ENCODE measurements at places on chromosomes 11 and 22. TPM values are rescaled to one million over a fixed set of nuclear protein-coding genes. Genes with fewer than 3 reads are reported as not detected.

XRCC6 gene
- 141 TPM for total RNA-seq

DNA sequence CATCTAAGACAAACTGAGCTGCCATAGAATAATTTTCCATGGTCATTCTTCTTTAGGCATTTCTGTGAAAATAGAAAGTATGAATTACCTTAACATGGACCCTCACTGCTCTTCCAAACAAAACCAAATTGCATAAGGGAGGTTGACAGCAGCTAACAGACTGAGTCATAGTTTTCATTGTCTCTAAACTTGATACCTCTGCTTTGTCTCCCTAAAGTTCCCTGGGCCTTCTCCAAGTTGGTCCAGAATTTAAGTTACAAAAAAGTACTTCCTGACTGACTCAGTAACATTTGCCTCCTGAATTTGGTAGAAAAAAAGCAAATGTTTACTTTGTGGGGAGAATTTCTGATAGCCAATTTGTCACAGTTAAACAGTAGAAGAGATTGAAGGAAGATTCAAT lies 3.0 kb downstream of the OR8D1 start:
- DNase-seq, result no peak

AGBL2 gene
- 5.9 TPM for total RNA-seq

PLAAT2 gene
- 0.90 TPM for total RNA-seq

DNA sequence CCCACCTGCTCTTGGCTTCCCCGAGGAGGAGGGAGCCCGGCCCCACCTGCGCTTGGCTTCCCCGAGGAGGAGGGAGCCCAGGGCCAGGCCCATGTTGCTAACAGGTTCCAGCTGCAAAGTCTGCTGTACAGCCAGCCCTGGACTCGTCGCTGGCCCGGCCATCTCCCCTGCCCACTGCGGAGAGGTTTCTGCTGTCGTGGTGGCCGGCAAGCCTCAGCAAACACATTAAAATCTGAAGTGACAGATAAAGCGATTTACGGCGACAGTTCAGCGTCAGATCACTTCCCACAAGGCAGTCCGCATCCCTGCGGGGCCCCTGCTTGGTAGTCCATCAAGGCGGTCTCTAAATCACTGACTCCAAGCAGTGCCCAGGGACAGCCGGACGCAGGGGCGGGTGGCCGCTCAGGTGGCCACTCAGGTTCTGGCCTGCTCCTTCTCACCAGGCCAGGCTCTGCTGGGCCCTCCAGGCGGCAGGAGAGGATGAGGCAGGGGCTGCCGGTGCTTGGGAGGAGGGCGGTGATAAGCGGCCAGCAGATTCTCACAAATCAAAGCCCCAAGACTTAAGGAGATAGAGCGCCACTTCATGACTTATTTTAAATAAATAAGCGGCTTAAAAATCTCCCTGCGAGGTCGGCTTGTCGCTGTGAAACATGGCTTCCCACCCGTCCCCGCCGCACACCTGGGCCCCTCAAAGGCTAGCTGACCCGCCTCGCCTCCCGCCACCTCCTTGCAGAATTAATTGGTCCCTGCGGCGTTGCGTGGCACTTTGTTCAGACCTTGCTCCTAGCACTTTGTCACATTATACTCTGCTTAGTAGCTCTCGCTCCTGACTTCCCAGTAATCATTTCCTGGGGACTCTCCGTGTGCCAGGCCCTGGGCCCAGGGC lies 21.1 kb downstream of the MACROD1 start:
- no peak for DNase-seq

GRCh38 chr11:94876222-94876621 lies 97.1 kb downstream of the CWC15 start:
- no peak for DNase-seq

DNA sequence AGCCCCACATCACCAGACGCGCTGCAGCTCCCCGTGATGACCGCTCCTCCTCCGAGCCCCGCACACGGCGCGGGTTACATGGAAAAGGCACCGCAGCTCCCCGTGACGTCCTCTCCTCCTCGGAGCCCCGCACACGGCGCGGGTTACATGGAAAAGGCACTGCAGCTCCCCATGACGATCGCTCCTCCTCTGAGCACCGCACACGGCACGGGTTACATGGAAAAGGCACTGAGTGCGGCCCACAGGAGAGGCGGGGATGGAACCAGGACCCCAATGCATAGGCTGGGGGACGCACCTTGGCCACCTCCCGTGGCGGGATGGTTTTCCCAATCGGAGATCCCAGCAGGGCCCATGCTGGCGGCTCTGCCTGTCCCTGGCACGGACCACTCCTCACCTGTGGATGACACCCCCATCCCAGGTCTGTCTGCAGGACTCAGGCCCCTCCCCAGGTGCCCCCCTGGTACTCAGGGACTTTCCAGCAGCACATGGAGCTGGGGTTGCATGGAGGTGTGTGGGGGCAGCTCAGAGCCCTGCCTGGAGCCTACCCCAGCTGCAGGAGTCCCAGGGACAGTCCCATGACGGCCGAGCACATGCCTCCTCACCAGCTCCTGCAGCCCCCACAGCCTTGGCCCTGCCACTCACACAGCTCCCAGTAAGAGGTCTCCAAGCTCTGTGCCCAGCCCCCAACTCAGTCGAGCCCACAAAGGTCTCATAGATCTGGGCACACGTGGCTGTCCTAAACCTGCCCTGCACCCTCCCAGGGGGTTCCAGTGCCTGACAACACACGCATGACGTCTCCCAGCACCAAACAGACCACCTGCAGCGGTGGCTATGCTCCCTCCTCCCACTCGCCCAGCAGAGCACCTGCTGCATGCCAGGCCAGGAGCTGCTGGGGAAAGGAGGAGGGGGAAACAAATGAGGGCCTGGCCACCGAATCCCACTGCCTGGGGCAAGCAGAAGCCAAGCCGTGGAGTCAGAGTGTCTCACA lies 166.6 kb downstream of the BRD1 start:
- DNase-seq, result no peak

MS4A3 gene
- not detected for total RNA-seq

- no peak for DNase-seq
Measured at GRCh38 chr11:124759266-124760204, 2.6 kb downstream of the ESAM start.

GRCh38 chr22:42375982-42376381 lies 56.2 kb downstream of the NFAM1 start:
- peak; percentile 44 for DNase-seq

LRRN4CL gene
- 44.6 TPM for total RNA-seq

- no peak for DNase-seq
Measured at GRCh38 chr11:119726585-119727522, 2.1 kb downstream of the NECTIN1 start.

SYTL2 gene
- 30.6 TPM for total RNA-seq

DNA sequence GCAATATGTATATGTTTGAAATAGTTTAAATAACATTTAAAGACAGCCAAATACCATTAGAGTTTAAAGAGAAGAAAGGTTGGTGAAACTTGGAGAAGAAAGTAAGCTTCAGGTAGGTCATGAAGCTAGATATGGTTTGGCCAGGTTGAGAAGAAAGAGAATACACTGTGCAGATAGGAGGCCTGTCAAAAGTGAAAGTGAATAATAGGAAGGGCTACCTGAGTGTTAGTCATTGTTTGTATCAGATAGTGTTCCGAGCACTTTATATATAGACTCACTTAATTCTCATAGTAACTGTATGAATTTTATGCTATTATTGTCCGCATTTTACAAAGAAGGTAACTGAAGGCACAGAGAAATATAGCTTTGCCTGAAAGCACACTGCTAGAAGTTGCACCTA lies 56.9 kb downstream of the USP47 start:
- no peak for DNase-seq

- DNase-seq, result no peak
Measured at GRCh38 chr11:21892736-21893564, 299.9 kb upstream of the ANO5 start.

- no peak for DNase-seq
Measured at GRCh38 chr11:23725752-23726151, 771.1 kb upstream of the LUZP2 start.

- no peak for DNase-seq
Measured at GRCh38 chr11:114033066-114033465, 26.4 kb upstream of the ZBTB16 start.

DNA sequence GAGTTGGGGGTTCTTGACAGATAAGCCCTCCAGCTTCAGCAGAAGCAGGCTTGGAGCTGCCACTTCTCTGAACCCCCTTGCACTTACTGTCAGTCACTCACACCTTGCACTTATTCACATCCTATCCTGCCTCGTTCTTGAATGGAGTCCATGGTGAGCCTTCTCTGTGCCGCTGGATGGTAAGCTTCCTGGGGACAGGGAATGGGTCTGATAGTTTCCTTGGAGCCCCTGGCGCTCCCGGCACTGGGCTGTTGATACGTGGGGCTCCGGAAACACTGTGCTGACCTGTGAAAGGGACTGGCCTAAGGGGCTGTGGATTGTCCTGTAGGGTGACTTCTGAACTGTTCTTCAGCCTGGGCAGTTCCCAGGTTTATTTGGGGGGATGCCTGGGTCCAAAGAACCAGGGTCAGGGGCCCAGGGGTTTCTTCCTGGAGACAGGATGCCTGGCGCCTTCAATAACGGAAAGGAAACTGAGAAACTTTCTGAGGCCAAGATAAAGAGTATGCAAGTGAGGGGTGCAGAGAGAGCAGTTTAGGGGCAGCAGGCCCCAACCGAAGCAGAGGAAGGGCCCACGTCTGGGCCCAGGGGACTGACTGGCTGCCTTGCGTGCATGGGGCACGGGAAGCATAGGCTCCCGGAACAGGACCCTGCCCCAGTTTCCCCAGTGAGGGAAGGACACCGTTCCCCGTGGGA lies 709 bp upstream of the ST3GAL4 start:
- no peak for DNase-seq

- DNase-seq, result peak; percentile 24
Measured at GRCh38 chr22:35893698-35894097, 134.9 kb downstream of the RBFOX2 start.

- no peak for DNase-seq
Measured at GRCh38 chr11:46352063-46352841, 5.0 kb downstream of the DGKZ start.

GNAZ gene
- 20.1 TPM for total RNA-seq

PRG3 gene
- total RNA-seq, result not detected

DNA sequence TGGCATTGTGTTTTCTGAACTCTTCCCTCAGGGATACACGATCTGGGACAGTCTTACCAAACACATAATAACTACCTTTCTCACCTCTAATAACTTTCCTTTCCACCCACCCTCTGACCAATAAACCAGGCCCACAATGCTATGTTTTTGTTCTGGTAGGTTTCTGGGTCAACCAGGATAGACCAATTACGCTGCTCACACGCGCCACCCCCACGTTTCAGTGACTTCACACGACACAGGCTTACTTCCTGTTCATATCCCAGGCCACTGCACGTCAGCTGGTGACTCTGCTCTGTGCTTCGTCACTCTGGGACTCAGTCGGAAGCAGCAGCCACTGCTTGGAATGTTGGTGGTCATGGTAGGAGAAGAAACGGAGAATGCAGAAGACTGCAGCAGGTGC lies 2.5 kb downstream of the KRTAP5-4 start:
- DNase-seq, result no peak

DNA sequence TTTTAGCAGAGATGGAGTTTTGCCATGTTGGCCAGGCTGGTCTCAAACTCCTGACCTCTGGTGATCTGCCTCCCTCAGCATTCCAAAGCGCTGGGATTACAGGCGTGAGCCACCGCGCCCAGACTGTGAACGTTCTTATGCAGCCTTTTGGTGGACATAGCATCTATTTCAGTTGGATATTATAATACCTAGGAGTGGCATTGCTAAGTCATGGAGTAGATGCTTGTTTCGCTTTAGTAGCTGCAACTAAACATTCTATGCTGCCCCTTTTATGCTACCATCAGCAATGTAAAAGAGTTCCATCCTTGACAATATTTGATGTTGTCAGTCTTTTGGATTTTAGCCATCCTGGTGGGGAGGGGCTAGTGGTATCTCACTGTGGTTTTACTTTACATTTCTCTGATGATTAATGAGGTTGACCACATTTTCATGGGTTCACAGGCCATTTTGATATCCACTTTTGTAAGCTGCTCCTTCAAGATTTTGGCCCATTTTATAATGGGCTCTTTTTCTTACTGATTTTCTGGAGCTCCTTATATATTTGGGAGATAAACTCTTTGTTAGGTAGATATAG lies 16.5 kb upstream of the APOBEC3A start:
- no peak for DNase-seq

GRCh38 chr11:118631142-118631909 lies 23.9 kb downstream of the PHLDB1 start:
- no peak for DNase-seq

GRCh38 chr11:113531575-113532451 lies 56.6 kb upstream of the DRD2 start:
- DNase-seq, result no peak

DNA sequence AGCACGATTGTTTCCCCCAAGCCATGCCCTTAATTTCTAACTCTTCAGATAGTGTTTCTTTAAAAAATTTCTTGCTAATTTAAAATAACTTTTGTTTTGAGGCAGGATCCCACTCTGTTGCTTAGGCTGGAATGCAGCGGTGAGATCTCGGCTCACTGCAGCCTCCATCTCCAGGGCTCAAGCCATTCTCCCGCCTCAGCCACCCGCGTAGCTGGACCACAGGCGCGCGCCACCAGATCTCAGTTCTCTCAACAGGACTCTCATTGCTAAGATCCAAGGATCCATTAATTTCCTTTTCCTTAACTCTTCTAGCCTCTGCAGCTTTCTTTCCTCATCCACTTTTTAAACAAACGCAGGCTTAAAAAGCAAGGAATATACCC lies 327 bp upstream of the MED17 start:
- DNase-seq, result no peak

APOC3 gene
- total RNA-seq, result not detected

OR8A1 gene
- not detected for total RNA-seq

DNA sequence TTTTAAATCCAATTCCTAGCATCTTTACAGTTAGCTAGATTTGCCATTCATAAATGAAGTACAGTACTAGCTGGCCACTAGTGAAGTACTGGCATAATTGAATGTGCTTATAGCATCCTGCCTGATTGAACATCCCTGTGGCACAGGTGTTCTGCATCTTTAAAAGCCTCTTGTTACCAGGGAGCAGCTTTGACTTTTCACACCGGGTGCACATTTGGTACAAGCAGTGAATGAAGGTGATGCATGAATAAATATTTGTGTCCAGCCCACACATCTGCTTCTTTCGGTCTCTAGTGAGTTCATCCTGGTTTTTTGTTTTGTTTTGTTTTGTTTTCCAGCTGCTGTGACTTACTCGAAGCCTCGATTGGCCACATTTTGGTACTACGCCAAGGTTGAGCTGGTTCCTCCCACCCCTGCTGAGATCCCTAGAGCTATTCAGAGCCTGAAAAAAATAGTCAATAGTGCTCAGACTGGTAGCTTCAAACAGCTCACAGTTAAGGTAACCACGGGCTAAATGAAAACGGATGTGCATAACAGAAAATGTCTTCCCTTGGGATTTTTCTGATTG lies 5.3 kb downstream of the ATP5MG start:
- no peak for DNase-seq

DNA sequence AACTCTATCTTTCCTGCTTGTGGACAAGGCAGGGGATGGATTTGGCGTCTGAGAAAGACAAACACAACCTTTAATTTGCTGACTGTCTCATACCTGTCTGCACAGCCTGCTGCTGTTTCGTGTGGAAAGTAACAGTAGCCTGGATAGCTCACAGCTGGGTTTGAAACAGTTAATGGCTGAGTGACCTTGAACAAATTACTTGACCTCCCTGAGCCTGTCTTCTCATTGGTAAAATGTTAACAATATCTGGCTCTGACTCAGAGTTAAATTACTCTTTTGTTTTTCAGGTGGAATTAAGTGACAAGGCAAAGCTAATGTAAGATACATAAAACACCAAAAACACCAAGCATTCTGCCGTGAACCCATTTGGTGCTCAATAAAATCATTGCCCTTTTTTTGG lies 41.1 kb upstream of the ADA2 start:
- no peak for DNase-seq

GRCh38 chr11:120540744-120541465 lies 29.4 kb downstream of the GRIK4 start:
- DNase-seq, result no peak

IL18BP gene
- total RNA-seq, result 11.6 TPM

GRCh38 chr11:44266056-44266780 lies 43.7 kb downstream of the ALX4 start:
- DNase-seq, result no peak

All from tibial nerve (tissue), 4 donors.